Retinal pigment epithelial cell (primary cell): ENCODE measurements at places on chromosomes 3 and 15.

DNA sequence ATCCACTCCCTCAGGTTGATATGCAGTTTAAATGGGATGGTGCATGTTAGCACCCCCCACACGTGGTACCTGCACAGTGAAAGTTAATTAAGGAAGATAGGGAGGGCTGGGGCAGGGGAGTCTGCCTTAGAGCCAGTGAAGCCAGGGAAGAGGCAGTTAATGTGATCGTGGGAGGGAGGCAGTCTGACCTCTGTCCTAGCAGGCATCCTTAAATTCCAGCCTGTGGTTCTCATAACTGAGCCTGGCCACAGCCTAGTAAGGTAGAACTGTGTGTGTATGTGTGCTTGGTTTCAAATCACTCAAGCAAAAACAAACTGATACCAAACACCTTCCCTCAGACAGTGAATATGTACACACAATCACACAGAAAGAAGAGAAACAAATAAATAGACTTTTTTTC is 319.1 kb upstream of the TLE3 start:
- no peak for DNase-seq

GRCh38 chr3:42652251-42652610 is 1.3 kb upstream of the ZBTB47 start:
- DNase-seq, result no peak

GRCh38 chr15:83445643-83446042 is 1.5 kb upstream of the SH3GL3 start:
- DNase-seq, result no peak

- peak; percentile 43 for DNase-seq
Observed at GRCh38 chr3:38334142-38335055, 12.2 kb upstream of the XYLB start.

GRCh38 chr15:27491666-27492621 is 521.0 kb downstream of the GABRG3 start:
- DNase-seq, result peak; percentile 87

DNA sequence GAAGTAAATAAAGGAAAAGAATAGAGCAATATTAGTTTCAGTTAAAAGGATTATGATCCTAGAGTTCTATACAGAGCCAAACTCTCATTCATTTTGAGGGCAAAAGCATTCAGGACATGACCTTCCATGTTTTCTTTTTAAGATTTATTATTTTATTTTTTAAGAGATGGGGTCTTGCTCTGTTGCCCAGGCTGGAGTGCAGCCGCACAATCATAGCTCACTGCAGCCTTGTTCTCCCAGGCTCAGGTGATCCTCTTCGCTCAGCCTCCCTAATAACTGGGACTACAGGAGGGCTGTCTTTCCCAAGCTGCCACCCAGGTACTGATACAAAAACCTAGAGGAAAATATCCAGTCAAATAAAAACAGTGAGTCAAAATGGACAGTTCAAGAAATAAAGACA is 13.6 kb upstream of the CCDC13 start:
- DNase-seq, result no peak

- no peak for DNase-seq
Observed at GRCh38 chr15:101378171-101378755, 83.2 kb upstream of the SNRPA1 start.

GRCh38 chr3:196670339-196670738 is 30.8 kb downstream of the NRROS start:
- no peak for DNase-seq

DNA sequence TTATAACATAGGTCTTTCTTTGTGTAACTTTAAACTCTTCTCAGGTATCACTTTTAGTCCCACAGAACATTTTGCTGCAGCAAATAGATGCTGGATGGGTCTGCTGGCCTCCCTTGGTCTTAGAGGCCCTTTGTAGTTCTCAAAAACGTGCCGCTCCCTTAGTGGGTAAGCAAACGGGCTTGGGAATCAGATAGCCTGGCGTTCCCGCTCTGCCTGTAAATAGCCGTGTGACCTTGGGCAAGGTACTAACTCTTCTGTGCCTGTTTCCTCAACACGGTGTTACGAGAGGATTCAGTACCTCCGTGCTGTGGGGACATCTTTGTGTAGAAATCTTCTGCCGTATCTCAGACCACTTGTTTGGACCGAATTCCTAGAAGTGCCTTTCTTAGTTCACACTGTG is 64.4 kb downstream of the DNAJB8 start:
- DNase-seq, result no peak

GRCh38 chr3:39407773-39408492 is 1.4 kb downstream of the RPSA start:
- DNase-seq, result no peak

GRCh38 chr3:191631496-191631895 is 170.5 kb downstream of the PYDC2 start:
- no peak for DNase-seq

GRCh38 chr3:5227812-5228211 is 40.3 kb downstream of the EDEM1 start:
- DNase-seq, result no peak
